ENCODE measurements at places on chromosomes 4 and X.

DNA sequence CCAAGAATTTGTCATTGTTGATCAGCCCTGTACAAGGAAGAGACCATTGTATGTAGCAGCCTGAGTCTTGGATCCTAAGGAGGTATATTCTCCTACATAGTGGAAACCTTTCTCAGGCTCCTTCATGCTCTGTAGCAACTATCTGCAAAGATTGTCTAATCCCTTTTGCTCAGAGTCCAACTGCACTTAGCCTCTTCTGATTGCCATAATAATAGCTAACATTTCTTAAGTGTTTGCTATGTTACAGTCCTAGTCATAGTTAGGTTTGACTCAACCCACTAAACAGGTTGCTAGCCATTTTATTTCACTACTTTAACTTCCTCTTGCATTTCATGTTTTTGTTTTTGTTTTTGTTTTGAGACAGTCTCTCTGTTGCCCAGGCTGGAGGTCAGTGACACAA, 50.8 kb upstream of the SLC16A2 start:
- no peak for DNase-seq

- no peak for DNase-seq
Measured at GRCh38 chr4:54527532-54527931, 130.2 kb upstream of the KIT start.

GRCh38 chr4:113472864-113473263, 288.7 kb downstream of the CAMK2D start:
- no peak for DNase-seq

DNA sequence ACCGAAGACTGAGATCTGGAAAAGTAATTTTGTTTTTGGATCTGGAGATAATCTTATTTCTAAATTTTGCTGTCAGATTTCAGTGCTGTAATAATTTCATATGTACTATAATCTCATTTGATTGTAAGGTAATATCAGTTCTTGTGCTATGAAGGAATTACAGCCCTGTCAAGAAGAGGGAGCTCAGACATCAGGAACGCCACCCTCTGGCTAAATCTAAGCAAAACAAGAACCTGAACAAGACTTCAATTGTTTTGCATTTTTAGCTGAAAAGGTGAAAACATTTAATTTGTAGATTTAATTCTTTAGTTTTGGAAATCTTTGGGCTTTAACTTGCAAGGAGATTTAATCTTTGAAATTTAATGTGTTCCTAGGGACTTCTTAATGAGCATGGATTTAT, 525.4 kb upstream of the HS3ST1 start:
- DNase-seq: no peak

DNA sequence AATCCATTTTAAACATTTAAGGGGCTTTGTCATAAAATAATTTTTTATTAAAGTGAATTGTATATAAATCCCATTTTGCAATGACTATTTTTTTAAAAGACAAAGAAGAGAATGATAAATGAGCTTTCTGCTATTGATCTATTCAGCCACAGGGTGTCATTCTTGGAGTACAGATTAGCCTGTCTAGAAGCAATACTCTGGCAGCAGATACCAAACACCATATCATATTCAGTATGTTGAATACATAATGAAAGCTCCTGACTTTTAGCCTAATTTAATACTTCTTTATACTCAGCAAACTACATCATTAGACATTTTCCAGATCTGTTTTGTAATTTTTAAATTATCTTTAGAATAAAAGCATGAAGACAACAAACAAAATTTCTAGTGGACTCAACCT, 496.3 kb downstream of the PDGFC start:
- DNase-seq: no peak

DNA sequence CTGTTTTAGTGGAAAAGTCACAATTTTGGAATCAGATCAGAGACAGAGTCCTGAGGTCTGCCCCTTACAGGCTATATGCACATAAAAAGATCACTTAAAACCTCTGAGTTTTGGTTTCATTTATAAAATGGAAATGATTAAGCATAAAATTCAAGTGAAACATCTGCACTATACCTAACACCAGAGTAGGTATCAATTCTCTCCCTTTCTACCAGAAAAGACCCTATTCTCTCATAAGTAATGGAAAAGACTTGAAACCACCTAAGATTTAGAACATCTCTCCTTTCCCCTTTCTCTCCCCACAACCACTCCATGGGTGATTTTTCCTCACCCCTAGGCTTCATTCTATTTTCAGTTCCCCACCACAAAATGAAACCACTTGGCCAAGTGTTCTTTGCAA, 907 bp downstream of the LHFPL1 start:
- no peak for DNase-seq

GRCh38 chrX:133677123-133678063, 262.1 kb upstream of the GPC4 start:
- no peak for DNase-seq

DNA sequence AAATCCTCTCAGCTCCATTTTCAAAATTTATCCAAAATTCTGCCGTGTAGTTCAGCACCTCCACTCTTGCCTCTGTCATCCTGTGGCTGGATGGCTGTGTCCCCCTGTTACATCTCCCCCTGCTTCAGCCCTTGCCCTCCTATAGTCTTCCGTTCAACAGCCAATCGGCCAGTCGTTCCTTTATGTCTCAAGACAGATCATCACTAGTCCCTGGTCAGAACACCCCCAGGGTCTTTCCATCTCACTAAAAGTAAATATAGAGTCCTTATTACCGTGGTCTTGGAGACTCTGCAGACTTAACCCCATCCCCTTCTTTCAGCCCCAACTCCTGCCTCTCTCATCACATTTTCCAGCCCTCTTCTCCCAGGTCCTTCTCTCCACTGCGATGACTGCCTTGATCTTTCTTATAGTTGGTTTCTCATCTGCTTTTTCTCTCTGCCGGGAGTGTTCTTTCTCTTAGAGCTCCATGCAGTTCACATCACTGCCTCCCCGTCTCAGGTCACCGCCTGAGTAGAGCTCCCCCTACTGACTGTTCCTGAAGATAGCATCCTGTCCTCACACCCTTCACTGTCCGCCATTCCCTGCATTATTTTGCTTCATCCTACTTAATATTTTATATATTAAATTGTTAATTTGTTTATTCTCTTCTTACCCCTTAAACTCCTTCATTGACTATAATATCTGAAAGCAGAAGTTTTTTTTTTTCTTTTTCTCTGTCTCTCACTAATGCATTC, 736.9 kb upstream of the MAGEB2 start:
- DNase-seq: no peak

DNA sequence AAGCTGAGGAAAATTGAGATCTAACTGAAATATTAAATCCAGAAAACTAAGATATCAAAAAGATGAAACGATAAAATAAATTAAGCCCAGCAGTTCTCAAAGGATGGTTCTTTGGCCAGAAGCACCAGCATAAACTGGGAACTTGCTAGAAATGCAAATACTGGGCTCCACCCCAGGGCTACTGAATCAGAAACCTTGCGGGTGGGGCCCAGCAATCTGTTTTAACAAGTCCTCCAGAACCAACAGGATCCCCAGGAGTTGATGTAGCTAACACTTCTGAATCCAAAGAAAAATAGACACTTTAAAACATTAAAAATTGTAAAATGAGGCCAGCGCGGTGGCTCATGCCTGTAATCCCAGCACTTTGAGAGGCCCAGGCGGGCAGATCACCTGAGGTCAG, 14.1 kb upstream of the TMEM154 start:
- DNase-seq: no peak

DNA sequence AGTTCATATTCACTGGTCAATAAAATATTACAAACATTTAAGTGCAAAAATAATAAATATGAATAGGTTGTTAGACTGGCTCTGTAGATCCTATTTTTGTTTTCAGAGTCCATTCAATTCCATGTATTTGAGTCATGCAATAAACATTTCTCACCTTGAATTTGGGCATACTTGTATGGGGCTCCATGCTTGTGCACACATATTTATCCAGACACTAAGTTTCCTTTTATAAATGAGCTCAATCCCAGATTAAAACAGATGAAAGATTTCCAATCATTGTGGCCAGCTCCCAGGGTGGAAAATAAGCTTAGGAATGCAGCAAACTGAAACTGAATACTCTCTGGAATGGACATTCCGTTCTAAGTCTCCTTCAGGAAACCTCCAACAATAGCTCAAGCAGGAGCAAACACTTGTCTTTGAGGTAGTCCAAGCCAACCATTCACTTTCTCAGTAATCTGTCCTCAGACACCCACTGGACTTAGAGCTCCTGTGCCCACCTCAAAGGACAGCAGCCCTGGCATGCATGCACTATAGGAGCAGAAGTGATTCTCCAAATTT, 16.4 kb downstream of the DMD start:
- DNase-seq: no peak

DNA sequence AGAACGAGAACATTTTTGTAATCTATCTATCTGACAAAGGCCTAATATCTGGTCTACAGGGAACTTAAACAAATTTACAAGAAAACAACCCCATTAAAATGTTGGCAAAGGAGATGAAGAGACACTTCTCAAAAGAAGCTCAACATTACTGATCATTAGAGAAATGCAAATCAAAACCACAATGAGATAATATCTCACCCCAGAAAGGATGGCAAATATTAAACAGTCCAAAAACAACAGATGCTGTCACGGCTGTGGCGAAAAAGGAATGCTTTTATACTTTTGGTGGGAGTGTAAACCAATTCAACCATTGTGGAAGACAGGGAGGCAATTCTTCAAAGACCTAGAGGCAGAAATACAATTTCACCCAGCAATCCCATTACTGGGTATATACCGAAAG, 2284.8 kb downstream of the ARAP2 start:
- DNase-seq: no peak

GRCh38 chr4:74330295-74330750, 22.1 kb downstream of the EPGN start:
- no peak for DNase-seq

- DNase-seq: no peak
Measured at GRCh38 chrX:85115252-85115651, 111.6 kb downstream of the APOOL start.
